Right hindlimb (tissue), 1 donor: ENCODE measurements at places on chromosomes 6 and 20.

GRCh38 chr6:90160013-90160412, 136.6 kb downstream of the BACH2 start:
- no peak for DNase-seq

GRCh38 chr6:21219241-21219640, 374.3 kb upstream of the SOX4 start:
- no peak for DNase-seq

DNA sequence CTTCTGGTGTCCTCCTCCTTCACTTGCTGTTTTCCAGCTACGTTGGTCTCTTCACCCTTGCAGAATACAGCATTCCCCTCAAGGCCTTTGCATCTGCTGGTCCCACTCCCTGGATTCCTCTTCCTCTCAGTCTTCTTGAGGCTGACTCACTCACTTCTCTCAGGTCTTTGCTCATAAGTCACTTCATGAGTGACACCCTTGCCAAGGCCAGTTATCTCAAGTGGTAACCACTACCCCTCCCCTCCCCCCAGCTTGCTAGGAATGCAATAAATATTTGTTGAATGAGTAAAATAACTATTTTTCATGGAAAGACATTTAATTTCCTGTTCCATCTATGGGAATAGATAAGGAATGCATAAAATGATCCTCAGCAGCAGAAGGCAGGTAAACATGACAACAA, 131.7 kb downstream of the PLCB4 start:
- DNase-seq: no peak

- no peak for DNase-seq
Measured at GRCh38 chr6:142482249-142482648, 180.4 kb downstream of the ADGRG6 start.

- DNase-seq: no peak
Measured at GRCh38 chr6:39054577-39055142, 6.1 kb downstream of the GLP1R start.

GRCh38 chr20:7656687-7657467, 283.4 kb downstream of the HAO1 start:
- no peak for DNase-seq
